ENCODE measurements at places on chromosomes 11 and 22.

- DNase-seq, result peak; percentile 80
Observed at GRCh38 chr22:30717331-30717921, 22.8 kb downstream of the OSBP2 start.

GRCh38 chr22:30025221-30025620 is 55.0 kb upstream of the HORMAD2 start:
- no peak for DNase-seq

DNA sequence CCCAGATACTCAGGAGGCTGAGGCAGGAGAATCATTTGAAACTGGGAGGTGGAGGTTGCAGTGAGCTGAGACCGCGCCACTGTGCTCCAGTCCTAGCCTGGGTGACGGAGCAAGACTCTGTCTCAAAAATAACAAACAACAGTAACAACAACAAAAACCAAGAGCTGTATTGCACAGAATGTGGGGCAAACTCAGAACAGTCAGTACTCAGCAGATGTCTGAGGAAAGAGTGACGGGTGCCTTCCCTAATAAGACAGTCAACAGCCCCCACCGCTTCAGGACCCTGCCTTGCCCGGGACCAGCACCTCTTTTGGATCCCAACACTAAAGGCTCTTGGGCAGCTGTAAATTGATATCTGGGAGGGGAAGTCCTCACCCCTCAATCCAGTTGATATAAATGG is 40.3 kb downstream of the RIBC2 start:
- no peak for DNase-seq

GRCh38 chr11:64770120-64770519 is 8.2 kb downstream of the SF1 start:
- DNase-seq, result no peak

DNA sequence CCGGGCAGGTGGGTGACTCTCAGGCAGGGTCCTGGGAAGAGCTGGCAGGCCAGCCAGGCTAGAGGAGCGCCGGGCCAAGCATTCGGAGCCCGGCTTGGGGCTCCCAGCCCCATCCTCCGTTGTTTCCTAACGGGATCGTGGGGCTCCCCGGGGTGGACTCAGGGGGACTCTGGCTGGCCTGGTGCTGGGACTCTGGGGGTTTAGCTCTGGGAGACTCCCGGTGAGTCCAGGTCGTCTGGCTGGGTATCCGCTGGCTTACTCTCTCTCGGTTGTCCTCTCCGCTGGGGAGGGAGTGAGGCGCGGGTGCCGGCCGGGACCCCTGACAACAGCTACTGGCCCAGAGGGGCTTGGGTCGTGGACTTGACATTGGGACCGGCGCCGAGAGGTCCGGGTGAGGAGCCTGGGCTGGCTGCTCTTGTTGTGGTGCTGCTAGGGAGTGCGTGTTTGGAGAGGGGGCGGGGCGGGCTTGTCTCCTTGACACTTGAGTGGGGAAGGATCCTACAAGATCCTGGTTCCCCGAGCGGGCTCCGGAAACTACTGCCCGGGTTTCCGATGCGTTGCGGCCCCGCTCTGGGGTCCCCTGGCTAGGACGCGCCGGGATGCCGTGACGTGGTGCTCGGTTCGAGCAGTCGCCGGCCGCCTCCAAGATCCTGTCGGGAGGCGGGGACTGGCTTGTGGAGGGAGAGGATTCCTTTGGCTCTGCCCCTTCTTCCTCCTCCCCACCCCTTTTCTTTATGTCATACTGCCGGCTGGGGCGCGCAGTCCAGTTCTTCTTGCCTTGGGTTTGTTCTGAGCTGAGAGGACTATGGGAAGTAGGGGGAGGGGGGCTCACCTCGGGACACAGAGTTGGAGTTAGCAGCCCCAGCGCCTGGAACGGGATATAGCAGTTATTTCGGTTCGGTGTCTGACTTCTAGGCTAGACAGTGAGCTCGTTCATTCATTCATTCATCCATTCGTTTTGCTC is 585 bp downstream of the EMSY start:
- DNase-seq, result peak; percentile 89

DNA sequence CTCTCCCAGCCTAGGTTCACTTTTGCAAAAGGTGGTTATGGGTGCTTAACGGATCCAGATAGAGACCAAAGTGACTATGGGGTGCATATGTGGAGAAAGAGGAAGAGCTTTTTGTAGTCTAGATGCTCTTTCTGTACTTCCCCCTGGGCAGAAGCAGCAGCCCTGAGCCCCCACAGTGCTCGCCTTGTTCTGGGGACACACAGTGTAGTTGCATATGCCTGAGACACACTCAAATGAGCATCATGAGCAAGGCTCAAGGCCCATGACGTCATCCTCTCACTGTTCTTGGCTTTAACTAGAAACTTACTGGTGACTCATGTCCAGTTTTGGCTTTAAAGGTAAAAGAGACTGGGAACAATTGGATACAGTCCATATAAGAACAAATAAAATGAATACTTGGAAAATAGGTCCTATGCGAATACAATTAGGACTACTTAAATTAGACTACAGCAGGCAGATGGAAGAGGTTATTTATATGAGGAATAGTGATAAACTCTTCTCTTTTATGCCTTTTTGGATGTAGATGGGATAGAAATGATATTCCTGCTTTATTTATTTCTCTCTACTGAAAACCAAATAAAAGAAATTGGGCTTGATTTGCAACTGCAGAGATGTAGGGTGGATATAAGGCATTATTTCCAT is 20.1 kb upstream of the PEX26 start:
- peak; percentile 98 for DNase-seq

DNA sequence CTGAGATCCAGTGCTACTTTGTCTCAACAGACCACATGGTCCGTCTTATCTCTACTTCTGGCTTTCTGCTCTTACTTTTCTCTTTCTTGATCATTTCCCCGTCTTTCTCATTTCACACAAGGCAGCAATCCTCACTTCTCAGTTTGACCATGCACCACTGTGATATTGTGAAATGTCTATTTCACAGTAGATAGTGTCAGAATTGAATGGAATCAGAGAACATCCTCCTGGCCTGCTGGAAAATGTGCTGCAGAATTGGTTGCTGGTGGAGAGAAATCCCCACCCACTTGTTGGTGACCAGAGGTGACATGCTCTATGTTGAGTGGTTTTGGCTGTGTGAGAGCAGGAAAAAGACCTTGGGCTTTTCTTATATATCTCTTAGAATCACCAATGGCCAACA is 57.8 kb upstream of the RCN1 start:
- DNase-seq, result no peak

DNA sequence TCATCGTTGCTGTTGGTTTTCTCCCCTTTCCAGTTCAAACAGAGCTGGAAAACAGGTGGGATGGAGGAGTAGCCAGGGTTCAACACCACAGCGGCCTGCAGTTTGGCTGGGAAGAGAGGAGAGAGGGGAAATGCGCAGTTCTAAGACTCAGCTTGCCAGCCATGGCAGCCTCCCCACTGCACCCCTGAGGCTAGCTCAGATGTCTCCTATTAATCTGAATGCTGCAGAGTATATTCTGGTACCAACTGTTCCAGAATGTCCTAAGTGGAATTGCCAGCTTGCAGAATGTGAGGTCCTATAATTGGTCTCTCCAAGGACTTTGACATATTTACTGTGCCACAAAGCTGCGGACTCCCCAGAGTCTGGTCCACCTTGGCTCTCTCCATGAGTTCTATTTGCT is 32.0 kb downstream of the NEFH start:
- no peak for DNase-seq

- DNase-seq, result peak; percentile 79
Observed at GRCh38 chr11:129248618-129249017, 56.5 kb upstream of the ARHGAP32 start.

DNA sequence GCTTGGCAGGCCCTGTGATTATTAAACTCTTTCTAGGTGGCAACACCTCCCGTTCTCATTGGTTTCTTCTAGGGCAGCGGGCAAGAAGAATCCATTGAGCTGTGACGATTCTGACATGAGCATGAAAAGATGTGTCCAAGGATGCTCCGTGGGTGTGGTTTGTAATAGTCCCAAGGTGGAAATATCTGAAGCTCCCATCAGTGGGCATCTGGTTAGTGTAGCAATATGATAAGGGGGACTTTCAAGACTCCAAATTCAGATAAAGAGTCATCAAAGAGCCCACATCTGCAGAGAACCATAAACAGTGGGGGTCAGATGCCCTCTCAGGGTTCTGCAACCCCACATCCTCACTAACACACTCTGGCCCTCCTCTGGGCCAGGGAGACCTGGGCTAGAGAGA is 42.6 kb downstream of the TST start:
- DNase-seq, result no peak

DNA sequence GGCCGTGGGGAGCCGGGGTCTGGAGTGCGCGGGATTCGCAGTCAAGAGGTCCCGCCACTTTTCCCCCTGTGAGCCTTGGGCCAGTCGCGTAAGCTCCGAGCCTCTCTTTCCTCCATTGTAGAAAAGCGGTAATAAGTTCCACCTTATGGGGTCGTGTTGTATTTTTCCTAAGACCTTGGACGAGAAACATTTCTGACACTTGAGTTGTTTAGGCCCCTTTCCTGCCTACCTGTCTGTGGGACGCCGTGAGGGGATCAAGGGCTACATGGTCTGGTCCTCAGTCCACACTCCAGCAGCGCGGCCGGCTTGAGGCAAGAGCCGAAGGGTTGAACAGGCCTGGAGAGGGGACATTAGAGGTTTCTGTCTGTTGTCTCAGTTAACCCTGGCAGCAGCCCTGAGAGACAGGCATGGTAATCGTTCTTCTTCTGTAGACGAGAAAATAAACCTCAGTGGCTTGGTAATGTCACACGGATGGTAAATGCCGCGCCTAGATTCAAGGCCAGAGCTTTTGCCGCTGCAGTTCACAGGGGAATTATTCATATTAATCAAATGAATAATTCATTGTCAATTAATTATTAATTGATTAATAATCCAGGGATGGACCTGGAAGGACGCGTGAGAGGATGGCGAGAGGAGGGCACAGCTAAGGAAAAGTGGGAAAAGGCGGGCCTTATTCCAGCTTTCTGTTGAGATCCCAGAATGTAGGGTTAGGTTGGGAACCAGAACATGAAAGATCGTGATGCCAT is 545 bp downstream of the FEN1 start:
- no peak for DNase-seq

DNA sequence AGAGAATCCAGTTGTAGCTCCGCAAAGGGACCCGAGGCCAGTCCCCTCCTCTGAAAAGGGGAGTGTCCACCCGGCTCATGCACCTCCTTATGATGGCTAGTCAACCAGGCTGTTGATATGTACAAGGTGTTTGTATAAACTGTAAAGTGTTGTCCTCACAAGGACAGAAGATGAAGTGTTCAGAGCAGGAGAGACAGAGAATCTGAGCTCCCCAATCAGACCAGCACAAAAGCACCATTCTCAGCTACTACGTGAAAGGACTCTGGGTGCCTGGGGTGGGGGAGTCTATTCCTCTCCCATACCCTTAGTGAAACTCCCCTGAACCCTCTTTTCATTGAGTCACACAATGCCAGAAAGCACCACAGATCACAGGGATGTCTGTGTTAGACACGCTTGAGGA is 49.4 kb downstream of the MN1 start:
- DNase-seq, result no peak

DNA sequence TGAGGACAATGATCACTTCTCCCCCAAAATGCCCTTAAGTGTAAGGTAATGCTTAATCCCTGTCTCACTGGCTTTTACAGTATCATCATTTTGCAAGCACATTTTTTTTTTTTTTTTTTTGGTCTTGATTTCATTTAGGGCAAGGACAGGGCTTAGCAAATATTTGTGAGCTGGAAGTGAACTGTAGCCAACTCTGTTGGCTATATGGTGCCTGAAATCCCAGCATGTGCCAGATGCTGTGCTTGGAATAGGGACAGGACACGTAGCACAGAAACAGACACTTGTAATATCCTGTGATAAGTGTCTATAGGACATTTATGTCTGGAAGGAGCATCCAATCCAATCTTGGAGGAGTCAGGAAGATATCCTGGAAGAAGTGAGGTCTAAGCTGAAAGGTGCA is 198.3 kb downstream of the NAV2 start:
- no peak for DNase-seq

DNA sequence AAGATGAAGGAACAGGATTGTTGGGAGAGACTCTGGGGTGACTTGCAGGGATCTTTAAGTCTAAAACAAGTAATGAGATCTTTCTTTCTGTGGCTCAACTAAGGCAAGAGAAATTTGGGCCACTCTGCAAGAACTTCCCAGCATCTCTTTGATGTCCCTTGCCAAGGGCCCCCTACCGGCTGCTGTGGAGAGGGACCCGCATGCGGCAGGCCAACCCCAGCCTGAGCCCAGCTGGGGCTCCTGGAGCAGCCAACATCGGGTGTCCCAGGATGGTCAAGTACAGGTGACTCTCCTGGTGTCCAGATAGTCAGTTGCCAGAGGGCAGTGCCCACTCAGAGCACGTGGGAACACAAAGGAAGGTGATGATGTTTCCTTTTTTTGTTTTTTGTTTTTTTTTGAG is 363.2 kb downstream of the TBC1D22A start:
- peak; percentile 20 for DNase-seq

GRCh38 chr11:123062892-123063825 is 1.2 kb upstream of the HSPA8 start:
- DNase-seq, result peak; percentile 55

DNA sequence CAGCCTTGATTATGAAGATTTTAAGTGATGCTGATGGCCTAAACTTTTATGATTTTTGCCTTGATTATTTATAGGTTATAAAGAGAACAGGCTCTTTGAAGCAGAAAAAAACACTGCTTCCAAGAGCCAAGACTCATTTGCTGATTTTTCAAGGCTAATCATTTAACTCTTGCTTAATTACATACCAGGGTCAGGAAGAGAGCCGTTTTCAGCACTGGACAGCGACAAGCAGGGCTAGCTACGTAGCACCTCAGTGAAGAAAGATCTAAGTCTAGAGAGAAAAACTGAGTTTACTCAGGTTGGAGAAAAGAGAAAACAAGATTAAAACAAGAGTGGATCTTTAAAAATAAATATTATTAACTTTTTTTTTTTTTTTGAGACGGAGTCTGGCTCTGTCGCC is 615.4 kb upstream of the B3GAT1 start:
- DNase-seq, result peak; percentile 25

- peak; percentile 69 for DNase-seq
Observed at GRCh38 chr11:62909107-62909894, 11.9 kb downstream of the CHRM1 start.

DNA sequence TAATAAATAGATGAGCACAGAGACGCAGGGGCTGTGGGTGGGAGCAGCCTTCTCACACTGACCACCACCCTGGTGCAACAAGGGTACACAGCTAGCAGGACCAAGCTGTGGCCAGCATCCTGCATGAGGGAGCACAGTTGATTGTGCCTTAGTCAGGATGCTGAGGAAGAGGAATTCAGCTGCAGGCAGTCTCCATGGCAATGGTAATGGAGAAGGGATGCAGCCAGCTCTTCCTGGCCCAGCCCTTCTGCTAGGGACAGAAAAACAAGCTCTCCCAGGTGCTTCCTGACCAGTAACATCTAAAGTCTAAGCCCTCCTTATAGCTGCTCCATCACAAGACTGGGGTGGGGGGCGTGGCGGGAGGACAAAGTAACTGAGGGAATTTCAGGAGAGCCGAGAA is 363.5 kb downstream of the BUD13 start:
- DNase-seq, result no peak

GRCh38 chr11:41609511-41609910 is 150.1 kb upstream of the LRRC4C start:
- peak; percentile 64 for DNase-seq

DNA sequence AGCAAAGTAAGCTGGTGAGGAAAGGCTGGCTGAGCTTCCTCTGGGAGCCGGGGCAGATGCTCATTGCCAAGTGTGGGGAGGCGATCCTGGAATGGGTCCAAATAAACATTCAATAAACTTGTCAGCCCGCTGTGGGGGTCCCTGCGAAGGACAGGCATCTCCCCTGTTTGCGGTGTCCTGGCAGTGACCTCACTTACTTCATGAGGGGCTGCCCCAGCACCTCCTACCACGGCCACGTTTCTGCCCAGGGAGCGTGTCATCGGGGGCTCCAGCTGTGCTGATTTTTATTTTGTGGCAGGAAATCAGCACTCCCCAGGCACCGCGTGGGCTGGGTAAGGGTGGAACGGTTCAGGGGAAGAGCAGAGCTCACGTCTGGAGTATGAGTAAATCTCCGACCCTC is 493.9 kb upstream of the B3GAT1 start:
- no peak for DNase-seq

Data from fibroblast of upper back skin (primary cell).